CD4-positive, alpha-beta T cell treated with Interleukin-17A for 4 hours (primary cell): ENCODE measurements at places on chromosomes 16 and 17.

- DNase-seq = peak; percentile 63
Measured at GRCh38 chr17:13030459-13031300, 12.9 kb upstream of the ELAC2 start.

DNA sequence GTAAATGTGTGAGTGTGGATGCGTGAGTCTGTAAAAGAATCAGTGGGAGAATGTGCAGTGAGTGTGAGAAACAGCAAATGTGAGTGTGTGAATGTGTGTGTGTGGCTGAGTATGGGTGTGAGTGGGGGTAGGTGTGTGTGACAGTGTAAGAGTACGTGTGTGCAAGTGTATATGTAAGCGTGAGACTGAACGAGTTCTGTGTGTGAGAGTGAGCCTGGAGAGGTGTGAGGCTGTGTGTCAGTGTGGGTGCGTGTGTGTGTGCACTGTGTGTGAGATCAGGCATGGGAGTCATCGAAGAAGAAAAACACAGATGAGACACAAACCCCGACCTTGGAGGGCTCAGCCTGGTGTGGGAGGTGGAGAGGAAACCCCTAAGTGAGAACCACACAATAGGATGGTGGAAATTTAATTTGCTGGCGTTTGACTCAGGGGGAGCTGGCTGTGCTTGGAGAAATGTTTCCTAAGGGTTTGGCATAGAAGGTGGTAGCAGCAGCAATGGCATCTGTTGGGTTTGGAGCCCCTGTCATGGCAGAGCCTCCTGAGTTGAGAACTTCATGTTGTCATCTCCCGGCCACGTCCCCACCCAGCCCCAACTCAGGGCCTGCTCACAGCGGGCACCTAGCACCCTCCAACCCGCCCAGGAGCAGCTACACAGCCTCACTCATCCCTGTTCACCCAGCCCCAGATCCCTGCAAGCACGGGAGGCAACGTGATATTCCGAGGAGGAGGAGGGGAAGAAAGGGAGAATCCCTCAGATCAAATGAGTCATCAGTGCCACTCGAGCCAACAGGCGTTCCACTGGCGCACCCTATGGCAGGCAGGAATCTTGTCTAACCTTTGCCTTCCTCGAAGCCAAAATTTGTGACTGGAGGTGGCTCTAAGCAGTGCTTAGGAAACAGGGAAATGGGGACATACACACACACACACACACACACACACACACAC, 14.3 kb upstream of the NUBP1 start:
- DNase-seq = no peak

GRCh38 chr17:47946929-47947397, 5.6 kb downstream of the PNPO start:
- DNase-seq = peak; percentile 83

- DNase-seq = no peak
Measured at GRCh38 chr17:4154201-4154600, 11.2 kb downstream of the CYB5D2 start.

- no peak for DNase-seq
Measured at GRCh38 chr16:84029297-84030047, 13.1 kb downstream of the SLC38A8 start.

DNA sequence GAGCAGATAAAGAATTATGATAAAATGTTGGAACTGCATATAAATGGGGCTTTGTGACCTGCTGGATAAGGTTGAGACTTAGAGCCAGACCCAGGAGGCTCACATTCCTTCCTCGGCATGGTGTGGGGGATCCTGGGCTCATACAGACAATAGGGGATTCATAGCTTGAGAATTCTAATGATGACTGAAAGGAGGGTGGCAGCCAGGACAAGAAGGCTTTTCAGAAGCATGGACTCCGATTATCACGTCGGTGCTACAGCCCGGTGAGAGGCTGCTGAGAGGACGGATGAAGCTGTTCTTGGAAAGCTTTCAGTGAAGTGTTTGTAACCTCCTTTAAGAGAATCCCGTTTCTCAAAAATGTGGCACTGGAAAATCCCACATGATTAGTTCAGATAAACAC, 167.2 kb downstream of the ANKFN1 start:
- no peak for DNase-seq

DNA sequence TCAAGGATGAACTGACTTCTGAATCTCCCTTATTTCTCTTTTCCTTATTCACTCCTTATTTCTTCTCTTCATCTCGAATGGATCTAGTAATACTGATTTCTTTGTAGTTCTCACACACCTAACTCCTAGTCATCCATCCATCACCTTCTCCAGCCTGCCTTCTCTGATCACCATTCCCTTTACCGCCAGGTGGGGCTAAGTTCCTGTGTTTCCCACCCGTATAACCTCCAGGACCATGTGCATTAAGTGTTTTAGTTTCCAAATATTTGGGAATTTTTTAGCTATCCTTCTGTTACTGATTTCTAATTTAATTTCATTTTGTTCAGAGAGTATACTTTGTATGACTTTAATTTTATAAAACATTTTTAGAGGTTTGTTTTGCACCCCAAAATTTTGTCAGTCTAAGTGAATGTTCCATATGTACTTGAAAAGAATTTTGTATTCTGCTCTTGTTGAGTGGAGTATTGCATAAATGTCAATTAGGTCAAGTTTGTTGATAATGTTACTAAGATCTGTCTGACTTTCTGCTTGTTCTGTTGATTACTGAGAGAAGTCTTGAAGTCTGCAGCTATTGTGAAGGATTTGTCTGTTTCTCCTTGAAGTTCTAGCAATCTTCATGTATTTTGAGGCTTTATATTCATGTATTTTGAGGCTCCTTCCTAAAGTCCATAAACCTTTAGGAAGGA, 8.8 kb downstream of the BPTF start:
- DNase-seq = no peak

DNA sequence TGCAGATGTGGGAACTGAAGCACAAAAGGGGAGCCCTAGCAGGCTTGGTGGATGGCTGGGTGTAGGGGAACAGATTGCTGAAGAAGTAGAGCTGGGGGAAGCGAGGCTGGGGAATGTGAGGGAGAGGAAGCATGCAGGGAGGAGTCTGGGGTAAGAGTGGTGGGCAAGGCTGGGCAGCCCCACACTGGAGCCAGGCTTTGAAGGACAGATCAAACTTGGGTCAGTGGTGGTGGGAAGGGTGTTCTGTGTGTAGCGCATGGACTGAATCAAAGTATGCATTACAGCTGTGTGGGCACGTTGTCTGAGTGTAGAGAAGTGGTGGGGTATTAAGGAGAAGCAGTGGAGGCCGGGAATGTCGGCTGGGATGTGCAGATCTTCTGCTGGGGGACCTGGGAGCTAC, 116.0 kb downstream of the CYLD start:
- no peak for DNase-seq

- DNase-seq = peak; percentile 47
Measured at GRCh38 chr16:84718-85406, 6.8 kb downstream of the MPG start.

DNA sequence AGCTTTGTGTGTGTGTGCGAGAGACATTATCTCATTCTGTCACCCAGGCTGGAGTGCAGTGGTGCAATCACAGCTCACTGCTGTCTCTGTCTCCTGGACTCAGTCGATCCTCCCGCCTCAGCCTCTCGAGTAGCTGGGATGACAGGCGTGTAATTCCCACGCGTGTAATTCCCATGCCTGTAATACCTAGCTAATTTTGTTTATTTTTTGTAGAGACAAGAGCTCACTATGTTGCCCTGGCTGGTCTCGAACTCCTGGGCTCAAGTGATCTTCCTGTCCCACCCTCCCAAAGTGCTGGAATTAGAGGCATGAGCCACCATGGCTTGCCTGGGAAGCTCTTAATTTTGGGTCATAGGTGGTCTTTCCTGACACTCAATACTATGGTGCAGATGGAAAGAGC, 205.3 kb upstream of the TNRC6C start:
- no peak for DNase-seq

GRCh38 chr17:6480303-6480675, 36.0 kb downstream of the PIMREG start:
- DNase-seq = no peak

- no peak for DNase-seq
Measured at GRCh38 chr17:66317629-66318028, 15.2 kb downstream of the PRKCA start.

- DNase-seq = no peak
Measured at GRCh38 chr16:68426347-68426652, 22.0 kb downstream of the SMPD3 start.

DNA sequence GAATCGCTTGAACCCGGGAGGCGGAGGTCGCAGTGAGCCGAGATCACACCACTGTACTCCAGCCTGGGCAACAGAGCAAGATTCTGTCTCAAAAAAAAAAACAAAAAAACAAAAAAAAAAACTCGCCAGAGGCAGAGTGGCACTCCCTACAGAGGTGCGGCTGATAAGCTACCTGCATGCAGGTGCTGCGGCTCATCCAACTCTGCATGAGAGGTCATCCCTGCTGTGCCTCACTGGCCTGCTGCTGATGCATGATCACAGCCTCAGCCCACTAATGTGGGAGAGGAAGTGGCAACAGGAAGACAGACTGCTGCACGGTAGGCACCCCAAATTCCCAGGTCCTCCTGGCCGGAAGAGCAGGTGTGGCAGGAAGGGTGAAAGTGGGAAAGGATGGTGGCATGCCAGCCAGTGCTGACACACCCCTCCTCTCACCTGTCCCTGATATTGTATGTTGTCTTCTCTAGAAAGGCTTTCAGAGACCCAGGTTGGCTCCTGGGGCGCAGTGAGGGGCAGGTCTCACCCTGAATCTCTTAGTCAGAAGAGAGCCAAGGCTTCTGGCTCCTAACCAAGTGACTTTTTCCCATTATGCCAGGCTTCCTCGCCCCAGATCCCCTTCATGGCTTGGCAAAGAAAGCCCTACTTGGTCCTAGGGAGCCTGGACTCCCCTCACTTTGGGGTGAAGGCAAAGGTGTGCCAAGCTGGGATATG, 11.8 kb downstream of the NXPH3 start:
- DNase-seq = no peak

GRCh38 chr16:12240036-12240435, 263.5 kb downstream of the SNX29 start:
- no peak for DNase-seq

GRCh38 chr16:81861503-81861902, 82.4 kb downstream of the PLCG2 start:
- no peak for DNase-seq

GRCh38 chr17:82912484-82913089, 72.8 kb upstream of the ZNF750 start:
- no peak for DNase-seq

DNA sequence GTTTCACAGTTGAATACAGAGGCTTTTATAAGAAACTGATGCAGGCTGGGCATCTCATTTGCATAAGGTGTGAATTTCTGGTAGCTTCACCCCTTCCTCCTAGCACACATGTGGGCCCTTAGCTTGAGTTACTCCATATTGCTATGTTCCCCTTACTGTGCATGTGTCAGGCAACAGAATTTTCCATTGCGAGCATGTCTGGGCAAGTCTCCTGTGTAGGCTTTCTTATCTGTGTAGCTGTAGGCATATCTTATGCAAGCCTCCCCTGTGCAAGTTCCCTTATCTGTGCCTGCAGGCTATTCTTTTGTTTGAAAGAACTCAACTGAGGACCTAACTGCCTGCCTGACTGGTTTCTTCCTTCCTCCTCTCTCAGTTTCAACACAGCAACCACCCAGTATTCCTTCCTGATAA, 597.4 kb upstream of the CDH5 start:
- no peak for DNase-seq

GRCh38 chr16:89506791-89507191, 1.4 kb upstream of the SPG7 start:
- DNase-seq = peak; percentile 35

- DNase-seq = no peak
Measured at GRCh38 chr17:33492731-33493265, 199.7 kb upstream of the ASIC2 start.

DNA sequence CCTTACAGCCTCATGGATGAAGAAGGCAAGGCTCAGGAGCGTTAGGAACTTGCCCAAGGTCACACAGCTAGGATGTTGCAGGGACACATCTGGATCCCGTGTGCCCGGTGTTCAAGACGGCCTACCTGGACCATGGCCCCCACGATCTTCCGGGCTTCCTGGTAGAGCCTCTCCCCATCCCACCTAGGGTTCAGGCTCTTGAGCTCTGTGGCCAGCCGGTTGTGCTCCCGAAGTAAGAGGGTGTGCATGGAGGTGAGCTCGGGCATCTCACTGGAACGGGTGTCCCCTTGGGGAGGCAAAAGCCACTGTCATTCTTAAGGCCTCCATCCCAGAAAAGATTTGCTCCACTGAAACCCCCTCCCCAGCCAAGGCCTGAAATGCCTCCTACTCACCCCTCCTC, 5.3 kb downstream of the MPO start:
- DNase-seq = no peak
